ENCODE measurements at places on chromosomes 5 and 9.

GRCh38 chr5:159149085-159149484, 49.4 kb upstream of the EBF1 start:
- DNase-seq, result no peak

DNA sequence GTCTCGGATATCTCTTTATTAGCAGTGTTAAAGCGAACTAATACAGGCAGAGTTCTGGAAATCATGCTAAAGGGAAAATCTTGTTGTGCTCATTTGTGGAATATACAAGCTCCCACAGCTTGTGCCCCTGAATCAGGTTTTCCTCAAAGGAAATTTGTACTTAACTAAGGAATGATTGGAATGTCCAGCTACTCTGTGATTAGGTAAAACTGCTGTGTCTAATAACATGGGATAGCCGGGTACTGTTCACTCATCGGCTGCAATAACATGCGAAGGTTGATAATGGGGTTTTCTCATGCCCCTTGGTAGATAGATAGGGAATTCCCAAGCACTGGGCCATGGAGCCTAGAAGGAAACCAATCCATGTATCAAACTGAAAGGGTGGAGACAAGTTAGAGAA, 306.7 kb downstream of the NR2F1-AS1 start:
- DNase-seq, result peak; percentile 90

- DNase-seq, result no peak
These were observed 566.8 kb upstream of the CYLC2 start for GRCh38 chr9:102428305-102428704.

DNA sequence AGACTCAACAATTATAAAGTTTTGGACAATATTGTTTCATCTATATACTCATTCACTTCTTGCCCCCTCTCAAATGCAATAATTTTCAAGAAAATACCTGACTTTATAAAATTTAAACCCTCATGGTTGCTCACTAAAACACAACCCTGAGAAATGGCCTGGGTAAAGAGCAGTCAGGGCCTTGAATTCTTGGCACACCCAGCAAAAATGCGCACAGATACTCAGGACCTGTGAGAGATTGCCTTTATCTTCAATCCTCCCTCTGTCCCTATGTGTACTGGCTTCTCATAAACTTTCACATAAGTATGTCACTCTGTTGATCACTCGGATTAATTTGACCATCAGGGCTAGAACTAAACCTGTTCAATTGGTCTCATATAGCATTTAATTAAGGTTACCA, 12.8 kb upstream of the ACO1 start:
- DNase-seq, result no peak

- DNase-seq, result no peak
These were observed 223.8 kb upstream of the S1PR3 start for GRCh38 chr9:88767504-88767790.

- DNase-seq, result no peak
These were observed 113.6 kb upstream of the RAPGEF1 start for GRCh38 chr9:131853434-131853833.

- peak; percentile 9 for DNase-seq
These were observed 572.5 kb upstream of the RGMB start for GRCh38 chr5:98200726-98201541.

GRCh38 chr5:132458651-132459030, 31.9 kb downstream of the IRF1 start:
- DNase-seq, result no peak

DNA sequence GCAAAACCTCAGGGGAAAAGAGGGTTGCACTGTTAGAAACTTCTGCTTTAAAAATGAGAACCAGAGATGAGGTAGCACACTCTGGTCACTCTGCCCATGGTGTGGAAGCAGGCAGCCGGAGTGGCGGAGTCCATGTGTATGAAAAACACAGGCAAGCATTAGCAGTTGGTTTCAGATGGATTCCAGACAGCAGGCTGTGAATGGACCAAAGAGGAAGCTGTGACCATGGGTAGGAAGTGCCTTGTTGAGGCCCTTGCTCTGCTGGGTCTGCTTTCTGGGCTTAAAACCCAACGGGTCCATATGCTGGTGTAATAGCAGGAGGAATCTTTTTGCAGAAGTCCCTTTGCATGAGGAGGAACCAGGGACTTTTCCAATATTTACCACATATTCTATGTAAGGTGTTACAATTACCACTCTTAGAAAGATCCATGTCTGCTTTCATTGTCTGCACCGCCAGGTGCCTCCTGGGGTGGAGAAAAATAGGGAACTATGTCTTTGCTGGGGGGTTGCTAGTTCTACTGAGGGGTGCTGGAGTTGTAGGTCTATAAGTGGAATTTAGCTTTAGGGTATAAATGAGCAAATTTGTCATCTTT, 77.0 kb downstream of the ANKRD55 start:
- DNase-seq, result peak; percentile 33

GRCh38 chr9:137441289-137441934, at the start of gene ENTPD8:
Gene ENTPD8, minus strand, starts transcription at chr9:137441357. Its CDS starts 3,072 bp downstream, at chr9:137438285.
- no peak for DNase-seq

DNA sequence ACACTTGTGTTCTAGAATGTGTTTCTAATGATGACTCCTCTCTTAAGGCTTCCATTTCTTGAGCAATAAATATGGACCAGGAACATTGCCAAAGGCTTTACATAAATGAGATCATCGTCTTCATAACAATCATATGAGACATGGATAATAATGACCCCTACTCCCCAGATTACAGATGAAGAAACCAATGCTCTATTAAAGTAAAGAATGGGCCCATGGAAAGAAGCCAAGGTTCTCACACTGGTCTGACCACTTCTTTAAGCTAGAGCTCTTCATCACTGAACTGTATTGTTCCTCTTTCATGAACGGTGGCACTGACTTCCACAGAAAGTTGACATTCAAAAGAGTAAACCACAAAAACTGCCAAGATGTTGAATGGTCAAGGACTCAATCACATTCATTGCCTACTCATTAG, 65.3 kb downstream of the MARCHF3 start:
- DNase-seq, result no peak

DNA sequence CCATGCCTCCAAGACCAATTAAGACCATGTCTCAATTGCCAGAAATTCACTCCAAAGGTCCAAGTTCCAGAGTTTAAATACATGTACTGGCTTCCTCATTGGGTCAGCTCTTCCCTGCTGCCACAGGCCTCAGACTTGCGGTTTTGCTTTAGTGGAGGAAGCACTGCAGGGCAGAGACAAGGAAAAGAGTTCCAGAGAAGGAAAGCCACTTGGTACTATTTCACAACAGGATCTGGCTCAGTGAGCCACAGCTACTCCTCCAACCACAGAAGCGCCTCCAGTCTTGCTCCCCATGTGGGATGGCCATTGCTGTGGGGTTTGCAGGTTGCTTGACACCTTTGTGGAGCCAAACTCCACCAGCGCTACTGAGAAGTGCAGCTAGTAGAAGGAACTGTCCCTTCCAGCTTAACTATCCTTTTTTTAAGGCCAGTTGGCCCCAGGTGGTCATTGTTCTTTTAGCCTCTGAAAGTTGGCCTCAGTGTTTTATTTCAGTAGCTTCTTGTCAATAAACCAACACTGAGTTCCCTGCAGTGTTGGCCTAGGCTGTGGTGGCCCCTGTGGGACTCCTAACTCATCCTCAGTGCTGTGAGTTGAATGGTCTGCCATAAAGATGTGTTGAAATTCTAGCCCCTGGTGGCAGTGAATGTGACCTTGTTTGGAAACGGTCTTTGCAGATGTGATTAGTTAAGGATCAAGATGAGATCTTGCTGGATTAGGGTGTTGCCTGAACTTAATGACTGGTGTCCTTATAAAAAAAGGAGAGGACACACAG, 93.7 kb upstream of the DAP start:
- DNase-seq, result no peak

DNA sequence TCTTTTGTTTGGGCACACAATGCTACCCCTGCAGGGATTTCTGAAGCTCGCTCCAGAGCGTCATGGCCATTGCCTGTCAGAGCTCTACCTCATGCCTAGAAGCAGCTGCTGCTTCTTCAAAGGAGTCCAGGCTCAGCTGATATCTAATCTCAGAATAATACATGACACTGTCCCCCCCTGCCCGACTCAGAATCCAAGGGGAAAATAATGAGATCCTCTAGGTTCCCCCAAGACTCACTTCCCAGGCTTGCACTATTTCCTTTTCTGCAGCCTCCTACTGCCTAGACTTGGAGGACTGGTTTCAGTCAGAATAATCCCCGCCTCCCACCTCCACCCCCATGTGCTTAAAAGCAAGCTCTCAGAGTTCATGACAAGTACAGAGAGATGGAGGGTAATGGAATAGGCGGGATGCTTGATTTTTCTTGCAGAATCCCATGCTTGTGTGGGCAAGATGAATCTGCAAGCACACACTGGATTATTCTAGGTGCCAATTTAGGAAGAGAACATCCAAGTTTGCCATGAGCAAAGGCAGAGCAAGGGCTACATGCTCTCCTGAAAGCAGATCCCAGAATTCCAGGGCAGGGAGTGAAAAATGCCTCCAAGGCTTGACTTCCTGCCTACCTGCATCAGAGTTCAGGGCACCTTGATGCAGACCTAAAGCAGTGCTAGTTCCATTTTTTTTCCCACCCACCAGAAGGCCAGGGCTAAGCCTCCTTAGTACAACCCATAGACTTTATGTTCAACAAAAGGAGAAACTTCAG, 97.4 kb upstream of the IFNK start:
- DNase-seq, result no peak

- no peak for DNase-seq
These were observed 20.5 kb upstream of the RPS23 start for GRCh38 chr5:82298668-82299067.

DNA sequence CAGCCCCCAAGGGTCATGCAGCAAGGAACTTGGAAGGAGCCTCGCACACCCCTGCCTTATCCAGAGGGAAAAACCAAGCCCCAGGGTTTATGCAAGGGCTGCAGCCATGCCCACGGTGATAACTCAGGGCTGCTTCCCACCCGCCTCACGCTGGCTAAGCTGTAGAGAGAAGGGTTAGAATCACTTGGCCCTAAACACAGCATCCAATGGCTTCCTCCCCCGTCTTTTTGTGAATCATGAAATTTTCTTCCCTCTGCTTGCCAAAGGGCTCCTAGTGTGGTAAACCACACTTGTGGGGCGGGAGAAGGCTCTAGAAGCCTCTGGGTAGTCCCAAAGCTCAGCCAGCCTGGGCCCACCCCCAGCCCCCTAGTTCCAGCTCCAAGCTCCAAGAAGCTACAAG, 55.9 kb upstream of the ORM1 start:
- DNase-seq, result no peak

DNA sequence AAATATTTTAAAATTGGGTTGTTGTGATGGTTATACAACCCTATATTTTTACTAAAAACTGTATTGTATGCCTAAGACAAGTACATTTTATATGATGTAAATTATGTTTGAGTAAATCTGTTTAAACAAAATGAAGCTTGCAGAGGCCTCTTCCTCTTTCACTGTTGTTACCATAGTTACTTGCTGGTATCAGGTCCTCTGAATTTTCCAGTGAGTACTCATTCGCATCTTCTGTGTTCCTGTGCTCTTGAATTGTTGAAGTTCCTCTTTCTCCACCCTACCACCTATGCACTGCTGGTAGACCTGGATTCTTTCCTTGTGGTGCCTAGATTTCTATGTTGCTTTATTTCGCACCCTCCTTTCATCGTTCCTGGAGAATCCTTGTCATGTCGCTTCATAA, 938.5 kb upstream of the ACO1 start:
- no peak for DNase-seq

DNA sequence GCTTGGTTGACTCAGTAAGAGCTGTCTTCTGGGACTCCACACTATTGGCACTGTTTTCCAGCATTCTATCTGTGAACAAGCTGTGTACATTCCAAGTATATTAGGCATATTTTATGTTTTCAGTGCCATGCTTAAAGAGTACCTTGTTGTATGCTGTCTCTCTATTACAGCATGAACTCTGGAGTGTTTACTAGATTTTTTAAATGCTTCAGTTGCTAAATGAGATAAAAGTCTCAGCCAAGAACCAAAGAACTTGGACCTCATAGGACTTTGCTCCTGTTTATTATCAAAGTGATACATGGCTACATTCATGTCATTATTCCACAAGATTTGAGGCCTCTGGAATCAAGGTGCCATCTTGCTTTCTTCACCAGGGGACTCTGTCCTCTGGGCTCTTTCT, 167.2 kb downstream of the C9orf152 start:
- DNase-seq, result no peak

DNA sequence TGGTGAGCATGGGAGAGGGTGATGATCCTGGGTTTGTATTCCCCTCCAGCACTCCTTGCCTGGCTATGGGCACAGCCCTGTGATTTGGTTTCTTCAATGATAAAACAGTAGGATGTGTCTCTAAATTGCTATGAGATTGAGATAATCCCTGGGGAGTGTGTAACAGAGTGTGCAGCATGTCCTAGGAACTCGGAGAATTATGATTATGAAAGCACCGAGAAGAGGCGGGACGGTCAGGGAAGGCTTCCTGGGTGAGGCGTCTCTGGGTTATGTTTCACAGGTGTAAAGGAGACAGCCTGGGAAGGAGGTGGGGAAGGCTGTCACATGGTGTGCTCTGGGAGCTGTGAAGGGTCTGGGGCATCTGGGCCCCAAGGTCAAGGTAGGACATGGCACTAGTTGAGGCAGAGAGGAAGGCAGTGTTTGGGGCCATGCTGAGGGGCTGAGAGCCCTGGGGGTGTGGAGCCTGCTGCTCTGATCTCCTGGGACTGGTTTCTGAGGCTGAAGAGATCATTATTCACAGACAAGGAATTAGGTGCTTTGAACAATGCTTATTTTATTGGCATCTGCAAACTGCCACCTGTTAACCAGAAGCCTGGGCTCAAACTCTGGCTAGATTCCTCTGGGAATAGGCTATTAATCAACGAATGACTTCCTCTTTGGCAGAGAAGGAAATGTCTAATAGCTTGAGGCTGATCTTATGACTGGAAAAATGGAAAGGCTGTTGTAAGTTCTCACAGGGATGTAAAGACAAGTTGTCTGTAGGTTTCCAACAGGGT, 73.8 kb upstream of the IL12B start:
- DNase-seq, result peak; percentile 14

DNA sequence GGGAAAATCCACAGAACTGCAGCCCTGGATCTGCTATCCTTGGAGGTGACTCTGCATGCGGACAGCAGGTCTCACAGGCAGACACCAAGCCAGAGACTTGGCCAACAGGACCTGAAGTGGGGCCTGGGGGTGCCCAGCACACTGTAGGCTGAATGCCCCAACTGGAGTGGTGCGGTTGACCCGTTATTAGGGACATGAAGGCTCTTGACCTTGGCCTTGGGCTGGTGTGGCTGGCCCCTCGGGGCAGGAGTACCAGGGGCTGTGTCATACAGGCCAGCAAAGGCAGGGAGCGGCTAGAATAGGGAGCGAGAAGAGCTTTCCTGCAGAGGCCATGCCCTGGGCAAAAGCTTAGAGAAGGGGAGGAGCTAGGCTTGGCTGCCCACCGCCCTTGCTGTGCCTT, 153.2 kb upstream of the MVB12B start:
- no peak for DNase-seq

- DNase-seq, result no peak
These were observed 1864.7 kb upstream of the ACO1 start for GRCh38 chr9:30519756-30520155.

- peak; percentile 46 for DNase-seq
These were observed 650 bp downstream of the MRRF start for GRCh38 chr9:122265149-122265915.

All from lung microvascular endothelial cell (primary cell).